Fibroblast of skin of abdomen (primary cell): ENCODE measurements at places on chromosomes 12 and 14.

GRCh38 chr12:128823216-128823915 lies 392 bp downstream of the SLC15A4 start:
- DNase-seq: no peak

DNA sequence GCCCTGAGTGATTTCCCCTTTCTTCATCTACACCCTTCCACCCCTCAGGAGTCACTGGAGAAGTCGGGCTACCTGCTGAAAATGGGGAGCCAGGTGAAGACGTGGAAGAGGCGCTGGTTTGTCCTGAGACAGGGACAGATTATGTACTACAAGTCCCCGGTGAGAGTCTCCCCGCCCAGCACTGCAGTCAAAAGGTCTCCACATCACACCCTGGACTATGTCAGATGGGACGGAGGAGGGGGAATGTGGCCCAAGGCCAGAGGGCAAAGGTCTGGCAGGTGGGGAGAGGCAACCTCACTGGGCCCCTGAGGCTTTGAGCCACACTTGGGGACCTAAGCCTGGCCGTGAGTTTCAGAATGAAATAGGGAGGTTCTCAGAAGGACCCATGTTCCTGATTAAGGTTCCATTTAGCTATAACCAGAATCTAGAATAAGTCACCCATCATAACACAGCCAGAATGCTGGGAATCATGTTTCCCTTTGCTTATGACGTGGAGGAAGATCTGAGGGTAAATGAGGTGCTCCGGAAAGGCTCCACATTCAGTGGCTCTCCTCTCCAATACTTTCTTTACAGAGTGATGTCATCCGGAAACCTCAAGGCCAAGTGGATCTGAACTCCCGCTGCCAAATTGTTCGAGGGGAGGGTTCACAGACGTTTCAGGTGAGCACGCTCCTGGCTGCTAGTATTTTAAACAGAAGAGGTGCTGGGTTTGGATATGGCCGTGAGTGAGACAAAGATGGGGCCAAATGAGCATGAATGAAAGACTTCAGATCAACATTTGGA lies 26.6 kb downstream of the PIGH start:
- DNase-seq: no peak

GRCh38 chr12:132525833-132526455 lies 36.0 kb downstream of the FBRSL1 start:
- DNase-seq: no peak

- DNase-seq: no peak
Measured at GRCh38 chr12:96879301-96879700, 27.8 kb upstream of the NEDD1 start.

DNA sequence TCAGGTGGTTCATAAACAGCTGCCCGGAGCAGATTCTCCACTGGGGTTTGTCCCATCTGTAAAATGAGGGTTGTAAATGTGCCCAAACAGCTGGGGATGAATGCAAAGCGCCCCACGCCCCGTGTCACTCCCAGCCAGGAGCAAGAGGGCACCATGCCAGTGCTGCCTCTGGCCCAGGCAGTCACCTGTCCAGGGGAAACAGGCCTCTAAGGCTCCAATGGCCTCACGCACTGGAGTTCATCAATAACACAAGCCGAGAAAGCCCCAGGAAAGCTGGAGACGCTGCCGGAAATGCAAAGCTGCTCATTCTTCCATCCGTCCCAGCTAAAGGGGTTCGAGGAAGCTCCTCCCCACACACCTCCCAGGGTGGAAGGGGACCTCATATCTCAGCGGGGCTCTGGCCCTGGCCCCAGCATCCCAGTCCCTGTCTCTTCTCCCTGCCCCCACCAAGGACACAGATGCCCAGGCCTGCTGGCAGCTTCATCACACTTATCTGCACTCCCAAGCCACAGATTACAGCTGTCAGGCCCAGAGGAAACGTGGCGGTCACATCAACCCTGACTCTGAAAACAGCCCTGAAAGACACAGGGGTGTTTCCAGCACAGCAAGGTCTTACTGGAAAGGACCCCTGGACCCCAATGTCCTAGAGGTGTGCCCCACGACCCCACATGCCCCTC lies 21.5 kb downstream of the SCARB1 start:
- no peak for DNase-seq

DNA sequence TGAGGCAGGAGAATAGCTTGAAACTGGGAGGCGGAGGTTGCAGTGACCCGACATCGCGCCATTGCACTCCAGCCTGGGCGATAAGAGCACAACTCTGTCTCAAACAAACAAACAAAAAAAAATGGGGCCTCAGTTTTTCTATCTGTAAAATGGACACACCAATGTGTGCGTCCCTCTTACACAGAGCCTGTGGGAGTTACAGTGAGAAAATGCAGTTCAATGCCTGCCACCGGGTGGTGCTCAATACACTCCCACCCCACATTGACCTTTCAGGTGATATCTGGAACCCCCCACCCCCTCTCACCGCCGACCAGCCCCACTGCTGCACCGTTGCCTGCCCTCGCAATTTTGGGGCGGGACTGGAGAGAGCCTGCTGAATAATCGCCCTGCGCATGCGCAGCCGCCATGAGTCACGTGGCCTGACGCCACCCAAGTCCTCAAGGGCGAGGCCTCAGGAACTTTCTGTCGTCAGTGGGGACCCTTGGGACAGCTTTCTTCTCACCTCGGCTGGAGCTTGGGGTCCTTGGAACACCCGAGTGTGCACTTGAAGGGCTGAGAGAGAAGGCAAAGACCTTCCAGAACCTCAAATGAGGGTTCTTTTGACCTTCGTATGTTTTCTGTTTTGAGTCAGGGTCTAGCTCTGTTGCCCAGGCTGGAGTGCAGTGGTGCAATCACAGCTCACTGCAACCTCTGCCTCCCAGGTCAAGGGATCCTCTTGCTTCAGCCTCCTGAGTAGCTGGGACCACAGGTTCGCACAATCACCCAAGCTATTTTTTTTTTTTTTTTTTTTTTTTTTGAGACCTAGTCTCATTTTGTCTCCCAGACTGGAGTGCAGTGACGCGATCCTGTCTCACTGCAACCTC lies 14.6 kb upstream of the CABP1 start:
- DNase-seq: no peak

DNA sequence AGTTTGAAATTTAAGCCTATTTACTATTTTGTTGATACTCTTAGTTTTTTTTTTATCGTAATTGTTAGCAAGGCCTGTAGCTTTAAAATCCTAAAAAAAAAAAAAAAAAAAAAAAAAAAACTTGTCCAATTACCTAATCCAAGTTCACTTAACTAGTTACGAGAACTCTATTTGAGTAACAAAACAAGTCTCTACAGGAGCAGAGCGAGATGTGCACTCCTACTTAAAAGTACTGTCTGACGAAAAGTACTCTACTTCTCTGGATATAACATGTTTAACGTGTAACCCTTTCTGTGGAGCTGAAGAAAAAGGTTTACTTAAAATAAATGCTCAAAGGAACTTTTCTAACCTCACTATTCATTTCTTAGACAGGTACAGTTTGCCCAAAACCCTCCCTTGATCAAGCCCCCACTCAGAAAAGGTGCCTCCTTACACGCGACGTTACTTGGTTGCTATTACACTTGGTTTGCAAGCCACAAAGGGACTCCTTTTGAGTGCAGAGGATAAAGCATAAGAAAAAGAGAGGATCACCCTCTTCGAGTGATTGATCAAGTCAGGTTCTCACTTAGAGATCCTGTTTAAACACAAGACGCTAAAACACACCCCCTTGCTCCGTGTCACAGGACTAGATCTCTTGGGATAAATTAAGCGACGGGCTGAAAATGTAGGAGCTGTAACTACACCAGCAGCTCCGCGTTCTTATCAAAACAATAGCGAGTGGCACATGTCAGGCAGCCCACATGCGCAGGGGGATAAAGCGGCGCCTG lies 2.2 kb downstream of the BAZ1A start:
- peak; percentile 24 for DNase-seq

DNA sequence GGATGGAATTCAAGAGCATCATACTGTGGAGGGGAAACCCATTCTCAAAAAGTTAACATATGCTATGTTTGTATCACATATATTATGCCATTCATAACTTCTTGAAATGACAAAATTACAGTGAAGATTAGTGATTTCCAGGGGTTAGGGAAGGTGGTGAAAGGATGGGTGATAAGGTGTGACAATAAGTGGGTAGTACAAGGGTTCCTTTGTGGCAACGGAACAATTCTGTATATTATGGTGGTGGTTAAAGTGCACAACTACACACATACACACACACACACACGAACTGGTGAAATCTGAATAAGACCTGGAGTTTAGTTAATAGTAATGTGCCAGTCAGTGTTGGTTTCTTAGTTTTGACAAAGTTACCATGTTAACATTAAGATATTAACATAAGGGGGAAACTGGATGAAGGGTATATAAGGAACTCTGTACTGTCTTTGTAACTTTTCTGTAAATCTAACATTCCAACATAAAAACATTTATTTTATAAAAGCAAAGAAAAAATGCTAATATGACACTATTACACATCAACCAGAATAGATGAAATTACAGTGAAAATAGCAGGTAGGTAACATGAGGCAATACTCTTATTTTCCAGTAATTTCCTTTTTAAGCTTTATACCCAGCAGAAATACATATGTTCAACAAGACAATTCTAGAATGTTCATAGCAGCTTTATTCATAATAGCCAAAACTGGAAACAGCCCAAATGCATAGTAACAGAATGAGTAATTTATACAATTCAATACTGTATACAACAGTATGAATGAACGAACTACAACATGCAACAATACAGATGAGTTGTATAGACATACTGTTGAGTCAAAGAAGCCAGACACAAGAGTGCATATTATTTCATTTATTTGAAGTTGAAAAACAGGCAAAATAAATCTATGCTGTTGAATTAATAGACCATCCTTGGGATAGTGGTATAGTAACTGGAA lies 44.0 kb upstream of the OR5AU1 start:
- peak; percentile 43 for DNase-seq

DNA sequence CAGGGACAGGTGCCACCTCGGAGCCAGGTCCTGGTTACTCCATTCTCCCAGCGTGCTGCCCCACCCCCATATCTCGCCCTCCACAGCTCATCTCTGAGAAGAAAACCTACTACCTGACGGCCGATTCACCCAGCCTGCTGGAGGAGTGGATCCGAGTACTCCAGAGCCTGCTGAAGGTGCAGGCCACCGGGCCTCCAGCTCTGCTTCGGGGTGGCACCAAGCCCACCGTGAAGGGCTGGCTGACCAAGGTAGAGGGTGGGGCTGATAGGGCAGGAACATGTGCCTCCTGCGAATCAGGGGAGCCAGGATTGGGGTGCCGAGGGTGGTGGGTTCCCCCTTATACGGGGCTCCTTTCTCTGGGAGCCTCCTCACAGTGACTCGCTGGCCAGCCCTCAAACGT lies 25.9 kb downstream of the PIGH start:
- DNase-seq: no peak

DNA sequence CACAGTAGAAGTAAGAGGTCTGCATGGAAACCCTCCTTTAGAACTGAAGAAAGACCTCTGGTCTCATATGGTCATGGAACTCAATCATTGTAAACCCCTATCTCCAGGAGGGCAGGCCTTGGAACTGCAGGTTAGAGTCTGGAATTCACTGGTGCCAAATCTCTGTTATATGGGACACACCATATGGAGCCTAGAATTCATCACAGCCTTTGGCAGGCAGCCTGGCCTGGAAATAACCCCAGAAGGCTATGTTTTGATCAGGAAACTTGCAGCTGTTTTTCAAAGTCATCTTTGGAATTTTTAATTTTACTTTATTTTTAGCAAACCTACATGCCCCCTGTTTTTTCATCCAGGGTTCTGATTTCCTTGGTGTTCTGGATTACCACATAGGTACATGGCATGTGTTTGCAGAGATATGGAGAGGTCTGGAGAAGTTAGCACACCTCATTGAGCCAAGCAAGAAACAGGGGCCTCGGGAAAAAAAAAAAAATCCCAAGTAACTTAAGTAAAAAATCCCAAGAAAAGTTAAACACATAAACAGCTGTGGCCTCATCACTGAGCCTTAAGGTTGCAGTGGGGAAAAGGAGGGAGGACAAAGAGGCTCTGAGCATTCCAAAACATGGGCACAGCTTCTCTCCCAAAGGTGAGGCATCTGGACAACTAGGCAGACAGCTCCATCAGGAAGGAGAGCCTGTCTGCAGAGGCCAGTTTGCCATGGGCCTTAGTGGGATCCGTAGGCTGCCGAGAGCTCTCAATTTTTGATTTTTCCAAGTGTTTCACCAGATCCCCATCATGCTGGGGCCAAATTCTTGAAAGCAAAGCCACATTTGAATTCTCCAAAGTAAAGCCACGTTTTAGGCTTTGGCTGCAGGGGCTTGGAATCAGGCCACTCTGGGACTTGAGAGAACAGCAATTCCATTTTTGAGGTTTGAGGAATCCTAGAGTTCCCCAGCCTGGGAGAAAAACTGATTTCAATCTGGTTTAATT lies 339.6 kb upstream of the TBX3 start:
- peak; percentile 79 for DNase-seq

- no peak for DNase-seq
Measured at GRCh38 chr12:98198261-98198982, 317.0 kb upstream of the TMPO start.

DNA sequence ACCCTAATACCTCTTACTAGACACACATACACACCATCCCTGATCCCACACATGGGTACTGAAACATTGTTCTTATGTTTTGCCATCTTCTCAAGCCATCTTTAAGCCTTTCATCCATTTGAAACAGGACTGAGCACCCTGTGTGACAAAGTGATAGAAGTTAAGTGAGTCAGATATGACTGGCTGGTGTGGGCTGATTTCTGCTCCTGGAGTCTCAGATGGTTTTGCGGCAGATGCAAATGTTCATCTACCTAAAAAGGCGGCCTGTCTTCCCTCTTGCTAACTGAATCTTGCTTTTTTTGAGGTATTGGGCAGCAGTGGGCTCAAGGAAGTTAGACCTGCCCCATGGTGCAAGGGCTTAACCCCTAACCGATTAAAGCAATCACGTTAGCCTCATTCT lies 30.4 kb upstream of the PKP2 start:
- DNase-seq: no peak

- no peak for DNase-seq
Measured at GRCh38 chr12:11641522-11641921, 8.0 kb upstream of the ETV6 start.

DNA sequence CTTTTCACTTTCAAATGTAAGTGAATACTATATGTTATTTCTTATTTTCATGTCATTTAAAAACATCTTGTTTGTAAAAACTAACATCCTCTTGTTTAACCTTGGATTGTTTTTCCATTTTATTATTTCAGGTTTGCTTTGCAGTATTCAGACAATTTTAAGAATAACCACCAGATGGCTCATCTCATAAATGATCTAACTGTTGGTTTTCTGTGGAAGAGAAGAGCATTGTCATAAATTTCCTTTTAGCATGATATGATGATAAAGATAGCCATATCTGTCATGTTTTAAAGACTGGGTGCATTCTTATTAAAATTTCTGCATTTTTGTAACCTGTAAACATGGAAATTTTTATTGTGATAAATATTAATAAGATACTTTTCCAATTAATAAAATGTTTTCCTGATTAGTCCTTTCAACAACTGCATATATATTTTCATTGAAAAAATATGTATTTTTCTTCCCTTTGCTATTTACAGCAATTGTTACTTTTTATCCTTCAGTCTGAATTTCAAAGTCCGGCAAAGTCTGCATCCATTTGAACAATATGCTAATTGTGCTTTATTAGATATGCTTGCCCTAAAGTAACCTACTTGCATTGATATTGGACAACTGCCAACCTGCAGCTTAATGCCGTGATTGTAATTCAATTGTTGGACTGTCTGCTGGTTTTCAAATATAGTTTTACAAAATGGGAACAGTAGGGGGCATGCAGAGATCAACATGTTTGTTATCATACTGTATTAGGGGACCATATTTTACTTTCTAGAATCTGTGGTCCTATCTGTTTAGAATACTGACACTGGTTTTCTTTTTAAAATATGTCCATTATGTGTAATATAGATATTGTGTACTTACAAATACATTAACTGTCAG lies 163.4 kb downstream of the GARIN6 start:
- peak; percentile 46 for DNase-seq
